ENCODE measurements at places on chromosomes 12 and 14.

GRCh38 chr12:80222261-80222660, 122.9 kb downstream of the OTOGL start:
- DNase-seq: no peak

- DNase-seq: no peak
These were observed 15.5 kb downstream of the EMP1 start for GRCh38 chr12:13211859-13212664.

GRCh38 chr12:39476894-39477293, 34.0 kb upstream of the KIF21A start:
- no peak for DNase-seq

DNA sequence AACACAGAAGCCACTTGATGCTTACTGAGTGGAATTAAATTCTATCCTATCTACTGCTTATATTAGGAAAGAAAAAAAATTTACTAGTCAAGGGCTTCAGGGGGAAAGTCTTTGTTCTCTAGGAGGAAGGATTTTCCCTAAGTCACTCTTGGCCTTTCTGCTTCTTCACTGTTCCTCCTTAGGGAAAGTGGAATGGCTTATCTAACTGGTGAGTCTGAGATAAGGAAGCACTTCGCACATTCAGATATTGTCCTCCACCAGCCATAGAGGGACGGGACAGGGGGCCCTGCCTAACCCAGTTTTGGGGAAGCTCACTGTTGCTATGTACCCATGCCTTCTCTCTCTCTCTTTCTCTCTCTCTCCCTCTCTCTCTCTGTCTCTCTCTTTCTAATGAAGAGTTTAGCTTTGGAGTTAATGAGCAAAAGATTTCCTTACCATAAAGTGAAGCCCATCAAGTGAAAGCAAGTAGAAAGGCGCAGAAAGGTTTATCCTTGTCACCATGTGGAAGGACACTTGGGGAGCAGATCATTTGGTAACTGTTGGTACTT, 450.6 kb downstream of the ZFP36L1 start:
- DNase-seq: no peak

DNA sequence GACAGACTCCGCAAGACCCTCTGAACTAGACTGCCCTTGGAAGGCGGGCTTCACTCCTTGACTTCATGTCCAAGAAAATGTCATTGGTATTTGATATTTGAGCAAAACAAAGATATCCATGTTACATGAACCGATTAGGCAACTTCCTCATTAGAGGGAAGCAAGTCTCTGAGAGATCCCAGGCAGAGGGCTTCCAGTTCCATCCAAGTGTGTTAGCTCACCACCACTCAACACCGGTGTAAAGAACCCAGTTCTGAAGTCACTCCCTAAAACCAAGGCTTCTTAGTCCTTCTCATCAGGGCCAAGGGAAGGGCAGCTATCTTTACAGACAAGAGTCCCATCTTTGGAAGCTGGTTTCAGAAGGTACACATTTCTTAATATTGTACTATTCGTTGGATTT, 87.2 kb upstream of the CDKN3 start:
- DNase-seq: no peak

DNA sequence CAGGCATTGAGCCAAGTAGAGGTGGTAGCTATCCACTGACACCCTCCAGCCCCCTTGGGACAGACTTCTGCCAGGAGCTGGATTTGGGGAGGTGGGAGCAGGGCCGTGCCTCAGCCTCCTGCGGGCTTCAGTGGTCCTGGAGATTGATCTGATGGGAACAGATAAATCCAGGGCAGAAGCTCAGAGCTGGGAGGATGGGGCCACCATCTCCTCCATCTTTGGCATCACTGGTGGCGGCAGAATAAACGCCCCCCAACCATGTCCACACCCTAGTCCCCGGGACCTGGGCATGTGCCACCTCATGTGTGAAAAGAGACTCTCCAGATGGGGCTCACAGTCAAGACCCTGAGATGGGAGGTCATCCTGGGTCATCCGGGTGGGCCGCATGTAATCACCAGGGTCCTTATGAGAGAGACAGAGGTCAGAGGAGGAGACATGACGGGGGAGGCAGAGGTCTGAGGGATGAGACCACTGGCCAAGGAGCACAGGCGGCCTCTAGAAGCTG, 209.6 kb upstream of the RTL1 start:
- DNase-seq: no peak

DNA sequence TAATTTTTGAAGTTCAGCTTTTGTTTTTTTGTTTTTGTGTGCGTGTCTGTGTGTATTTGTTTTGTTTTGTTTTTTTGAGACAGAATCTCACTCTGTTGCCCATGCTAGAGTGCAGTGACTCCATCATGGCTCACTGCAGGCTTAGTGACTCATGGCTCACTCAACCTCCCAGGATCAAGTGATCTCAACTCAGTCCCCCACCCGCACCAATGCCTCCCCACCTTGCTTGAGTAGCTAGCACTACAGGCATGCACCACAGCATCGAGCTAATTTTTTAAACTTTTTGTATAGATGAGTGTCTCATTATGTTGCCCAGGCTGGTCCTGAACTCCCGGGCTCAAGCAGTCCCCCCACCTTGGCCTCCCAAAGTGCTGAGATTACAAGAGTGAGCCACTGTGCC, 981.4 kb downstream of the BCL11B start:
- DNase-seq: no peak

- no peak for DNase-seq
These were observed 5.3 kb downstream of the KRT7 start for GRCh38 chr12:52238207-52238840.

GRCh38 chr14:80780500-80780899, 161.0 kb downstream of the CEP128 start:
- DNase-seq: no peak

- DNase-seq: no peak
These were observed 36.5 kb downstream of the CIT start for GRCh38 chr12:119840582-119840981.

GRCh38 chr14:74910556-74910955, 12.5 kb downstream of the RPS6KL1 start:
- no peak for DNase-seq

GRCh38 chr14:62123961-62124360, 361.7 kb downstream of the SNAPC1 start:
- DNase-seq: no peak

All from lower lobe of right lung (tissue), 2 donors.